Esophagus mucosa (tissue), 1 donor: ENCODE measurements at places on chromosomes 5 and 9. TPM values are rescaled to one million over a fixed set of nuclear protein-coding genes. Genes with fewer than 3 reads are reported as not detected.

CYLC2 gene
- total RNA-seq, result not detected

HAPLN1 gene
- total RNA-seq, result not detected

ACTBL2 gene
- total RNA-seq, result not detected

PRLR gene
- total RNA-seq, result 7.6 TPM

NR4A3 gene
- total RNA-seq, result 0.24 TPM

NME5 gene
- 0.44 TPM for total RNA-seq

CER1 gene
- not detected for total RNA-seq

CCL27 gene
- 0.20 TPM for total RNA-seq

TTC23L gene
- not detected for total RNA-seq

ANKRD31 gene
- 0.32 TPM for total RNA-seq

LECT2 gene
- total RNA-seq, result not detected

DBH gene
- not detected for total RNA-seq

FCN2 gene
- 0.16 TPM for total RNA-seq

SPINK1 gene
- not detected for total RNA-seq

SLC44A1 gene
- total RNA-seq, result 49.5 TPM

SLC46A2 gene
- 0.44 TPM for total RNA-seq

FGF10 gene
- 0.20 TPM for total RNA-seq

ACOT12 gene
- total RNA-seq, result not detected

PTGER4 gene
- 1.5 TPM for total RNA-seq

PCDHB16 gene
- 0.48 TPM for total RNA-seq

FBXL7 gene
- total RNA-seq, result 2.0 TPM

TBCA gene
- 132 TPM for total RNA-seq

RAB24 gene
- 31.8 TPM for total RNA-seq

TAF11L7 gene
- total RNA-seq, result not detected

BTNL3 gene
- total RNA-seq, result not detected

HTR1A gene
- not detected for total RNA-seq

SLC36A2 gene
- total RNA-seq, result not detected

TLR4 gene
- 1.0 TPM for total RNA-seq

PCDHA8 gene
- 0.08 TPM for total RNA-seq

CENPK gene
- total RNA-seq, result 9.3 TPM

TEX48 gene
- not detected for total RNA-seq

SV2C gene
- total RNA-seq, result 0.12 TPM

RLN1 gene
- total RNA-seq, result not detected

ELOVL7 gene
- 5.3 TPM for total RNA-seq
